T-helper 1 cell (primary cell): ENCODE measurements at places on chromosomes 1 and 21.

DNA sequence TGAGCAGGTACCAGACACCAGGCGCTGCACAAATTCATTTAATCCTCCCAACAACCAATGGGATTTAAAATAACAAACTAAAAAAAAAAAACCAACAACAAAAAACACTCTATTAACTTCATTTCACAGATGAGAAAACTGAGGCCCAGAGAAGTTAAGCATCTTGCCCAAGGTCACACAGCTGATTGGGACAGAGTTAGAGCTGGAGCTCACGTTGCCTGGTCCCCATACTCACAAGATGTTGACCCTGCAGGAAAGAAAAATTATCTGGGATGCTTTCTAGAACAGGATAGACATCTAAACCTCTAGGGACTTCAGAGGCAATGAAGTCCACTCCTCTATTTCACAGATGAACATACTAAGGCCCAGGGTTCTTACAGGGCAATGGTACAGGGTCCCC is 175.3 kb downstream of the PSMG1 start:
- DNase-seq, result no peak

DNA sequence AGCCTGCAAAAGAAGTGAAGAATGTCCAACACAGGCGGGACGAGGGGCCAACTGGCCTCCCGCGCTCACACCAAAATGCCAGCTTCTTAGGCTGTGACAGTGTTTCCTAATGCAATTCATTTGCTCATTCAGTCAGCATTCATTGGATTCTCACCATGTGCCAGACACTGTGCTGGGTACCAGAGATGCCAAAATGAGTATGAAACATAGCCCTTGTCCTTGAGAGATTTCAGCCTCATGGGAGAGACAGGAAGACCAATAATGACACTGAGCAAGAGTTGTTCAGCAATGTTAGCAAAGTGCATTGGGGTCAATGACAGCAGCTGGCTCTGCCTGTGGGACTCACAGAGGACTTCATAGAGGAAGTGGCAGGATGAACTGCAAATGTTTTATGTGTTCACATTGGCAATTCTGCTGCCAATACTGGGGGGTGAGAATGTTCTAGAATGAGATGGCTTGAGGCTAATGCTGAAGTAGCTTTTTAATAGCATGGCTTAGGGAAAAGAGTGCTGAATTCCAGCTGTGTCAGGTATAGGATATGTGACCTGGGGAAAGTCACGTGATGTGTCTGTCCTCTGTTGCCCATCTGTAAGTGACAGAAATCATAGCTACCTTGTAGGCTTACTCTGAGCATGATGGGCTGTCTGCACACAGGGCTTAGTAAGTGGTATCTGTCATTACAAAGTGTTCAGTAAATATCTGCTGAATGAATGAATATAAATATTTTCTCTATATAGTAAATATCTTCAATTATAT is 58.3 kb upstream of the KIF26B start:
- DNase-seq, result no peak

DNA sequence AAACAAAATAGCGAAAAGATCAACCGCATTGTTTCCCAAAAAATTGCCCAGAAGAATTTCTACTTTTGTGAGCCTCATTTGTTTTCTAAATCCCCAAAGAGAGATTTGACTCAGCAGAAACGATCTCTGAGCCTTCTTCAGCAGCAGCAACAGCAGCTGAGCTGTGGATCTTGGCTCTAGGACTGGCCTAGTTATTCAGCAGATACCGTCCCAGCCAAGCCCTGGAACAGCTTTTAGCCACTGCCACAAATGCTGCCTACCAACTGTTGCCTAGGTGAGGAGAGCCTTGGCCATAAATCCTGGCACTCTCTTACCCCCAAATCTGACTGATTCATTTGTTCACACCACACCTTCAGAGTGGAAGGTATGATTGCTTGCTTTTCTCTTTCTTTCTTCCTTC is 320.1 kb downstream of the TGFB2 start:
- no peak for DNase-seq

- DNase-seq, result no peak
Observed at GRCh38 chr21:43603233-43603626, 56.1 kb downstream of the HSF2BP start.

GRCh38 chr1:107680579-107680985 is 284.4 kb downstream of the VAV3 start:
- no peak for DNase-seq

- DNase-seq, result no peak
Observed at GRCh38 chr1:94100785-94101612, 19.9 kb downstream of the ABCA4 start.

DNA sequence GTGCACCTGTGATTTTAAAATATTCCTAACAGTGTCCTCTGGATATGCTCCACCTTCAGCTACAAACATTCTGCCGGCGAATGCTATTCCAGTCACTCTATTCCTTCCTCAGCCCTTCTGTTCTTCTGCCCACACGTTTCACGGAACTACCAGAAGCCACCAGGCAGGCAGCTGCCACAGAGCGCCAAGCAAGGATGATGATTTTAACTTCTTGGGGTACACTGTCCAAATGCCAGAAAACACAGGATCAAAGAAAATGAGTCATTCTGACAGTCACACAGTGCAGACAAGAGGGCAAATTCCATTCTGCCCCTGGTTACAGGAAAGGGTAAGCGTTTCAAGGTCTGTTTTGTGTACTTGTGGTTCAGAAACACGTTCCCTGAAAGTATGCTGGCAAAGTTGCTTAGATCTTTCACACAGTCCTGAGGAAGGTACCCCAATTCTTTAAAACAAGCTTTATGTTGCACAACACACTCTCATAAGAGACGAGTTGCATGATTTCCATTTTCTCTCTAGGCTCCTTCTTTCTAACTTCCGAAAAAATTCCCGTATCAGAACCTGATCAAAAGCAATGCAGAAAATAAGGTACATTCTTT is 508.3 kb upstream of the PKN2 start:
- DNase-seq, result no peak

- DNase-seq, result no peak
Observed at GRCh38 chr1:26772687-26773086, 15.1 kb upstream of the PIGV start.

DNA sequence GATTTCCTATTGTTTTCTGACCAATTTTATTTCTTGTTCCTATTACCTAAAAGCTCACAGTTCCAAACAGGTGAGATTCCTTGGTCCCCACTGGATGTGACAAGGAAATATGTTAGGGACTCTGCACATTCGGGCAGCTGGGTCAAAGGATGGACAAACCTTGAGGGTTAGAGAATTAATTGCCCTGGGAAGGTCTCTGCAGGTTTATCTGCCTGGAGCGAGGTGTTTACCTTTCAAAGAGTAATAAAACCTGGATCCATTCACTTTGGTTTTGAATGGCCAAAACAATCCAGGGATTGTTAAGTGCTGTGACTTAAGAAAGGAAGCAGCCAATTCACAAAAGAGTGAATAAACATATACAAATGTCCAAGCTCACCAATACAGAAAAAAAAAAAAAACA is 33.6 kb upstream of the RAB4A start:
- DNase-seq, result no peak

- DNase-seq, result no peak
Observed at GRCh38 chr1:246139745-246140182, 367.3 kb downstream of the SMYD3 start.

DNA sequence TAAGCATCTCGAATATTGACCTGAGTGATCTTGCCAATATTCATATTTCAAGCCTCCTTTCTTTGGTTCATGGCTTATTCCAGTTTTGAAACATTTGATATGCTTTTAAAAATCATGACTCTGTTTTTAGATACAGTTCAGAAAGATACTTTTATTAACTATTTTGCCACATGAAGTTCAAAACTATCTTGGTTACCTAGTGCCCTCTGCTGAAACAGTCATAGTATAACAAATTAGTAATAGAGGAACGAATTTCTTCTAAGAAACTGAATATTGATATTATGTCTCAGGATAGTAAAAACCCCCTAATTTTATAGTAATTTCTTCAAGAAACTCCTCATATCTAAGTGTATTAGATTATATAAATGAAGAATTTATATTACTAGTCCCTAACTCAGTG is 52.6 kb upstream of the RC3H1 start:
- no peak for DNase-seq
